ENCODE measurements at places on chromosomes 7 and 10.

DNA sequence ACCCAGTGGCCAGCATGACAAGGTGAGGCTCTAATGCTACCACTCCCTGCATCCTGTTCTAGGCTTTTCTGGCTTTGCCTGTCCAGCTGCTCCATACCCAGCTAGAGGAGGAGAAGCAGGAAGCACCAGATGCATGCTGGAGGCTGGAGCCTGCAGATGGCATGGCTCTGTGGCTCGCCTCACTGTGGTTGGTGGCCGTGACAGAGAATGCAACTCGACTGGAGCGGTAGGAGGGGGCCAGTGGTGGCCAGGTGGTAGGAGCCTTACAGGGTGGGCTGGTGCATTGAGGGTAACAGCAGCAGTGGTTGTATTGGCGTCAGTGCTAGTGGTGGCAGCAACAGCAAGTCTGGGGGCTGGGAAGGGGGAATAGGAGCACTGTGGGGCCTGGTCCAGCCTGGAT lies 128.6 kb downstream of the ZNF248 start:
- no peak for DNase-seq

DNA sequence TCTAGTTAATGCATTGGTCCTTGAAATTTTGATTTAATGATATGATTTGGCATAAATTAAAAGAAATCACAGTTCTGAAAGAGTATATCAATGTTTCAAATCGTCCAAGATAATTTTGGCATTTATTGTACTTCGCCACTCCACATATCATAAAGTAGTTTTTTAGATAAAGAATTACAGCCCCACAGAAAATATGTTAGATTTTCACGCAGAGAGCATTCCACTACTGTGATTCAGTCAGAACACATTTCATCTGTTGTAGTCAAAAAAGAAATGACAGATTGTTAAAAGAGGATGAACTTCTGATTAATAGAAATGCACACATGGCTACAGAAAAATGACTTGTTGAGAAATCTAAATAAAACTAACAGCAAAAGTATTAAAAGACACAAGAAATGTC lies 1063.5 kb upstream of the LRRN3 start:
- DNase-seq = no peak

GRCh38 chr7:72343991-72344390 lies 68.1 kb downstream of the CALN1 start:
- no peak for DNase-seq

- DNase-seq = peak; percentile 74
These were observed 45.3 kb upstream of the PIK3AP1 start for GRCh38 chr10:96765406-96766240.

GRCh38 chr7:107742678-107743566 lies 1.0 kb upstream of the CBLL1 start:
- peak; percentile 52 for DNase-seq

- DNase-seq = peak; percentile 11
These were observed 23.8 kb upstream of the AHR start for GRCh38 chr7:17274551-17275245.

GRCh38 chr7:130899638-130900401 lies 165.8 kb upstream of the KLF14 start:
- DNase-seq = no peak
